WTC11 (cell line): ENCODE measurements at places on chromosomes 5 and 9.

- no peak for DNase-seq
Measured at GRCh38 chr9:21555911-21556310, 73.8 kb upstream of the IFNE start.

GRCh38 chr5:117095346-117096332 is 521.0 kb upstream of the SEMA6A start:
- no peak for DNase-seq

- DNase-seq, result no peak
Measured at GRCh38 chr9:122789256-122790046, 718 bp downstream of the OR5C1 start.

DNA sequence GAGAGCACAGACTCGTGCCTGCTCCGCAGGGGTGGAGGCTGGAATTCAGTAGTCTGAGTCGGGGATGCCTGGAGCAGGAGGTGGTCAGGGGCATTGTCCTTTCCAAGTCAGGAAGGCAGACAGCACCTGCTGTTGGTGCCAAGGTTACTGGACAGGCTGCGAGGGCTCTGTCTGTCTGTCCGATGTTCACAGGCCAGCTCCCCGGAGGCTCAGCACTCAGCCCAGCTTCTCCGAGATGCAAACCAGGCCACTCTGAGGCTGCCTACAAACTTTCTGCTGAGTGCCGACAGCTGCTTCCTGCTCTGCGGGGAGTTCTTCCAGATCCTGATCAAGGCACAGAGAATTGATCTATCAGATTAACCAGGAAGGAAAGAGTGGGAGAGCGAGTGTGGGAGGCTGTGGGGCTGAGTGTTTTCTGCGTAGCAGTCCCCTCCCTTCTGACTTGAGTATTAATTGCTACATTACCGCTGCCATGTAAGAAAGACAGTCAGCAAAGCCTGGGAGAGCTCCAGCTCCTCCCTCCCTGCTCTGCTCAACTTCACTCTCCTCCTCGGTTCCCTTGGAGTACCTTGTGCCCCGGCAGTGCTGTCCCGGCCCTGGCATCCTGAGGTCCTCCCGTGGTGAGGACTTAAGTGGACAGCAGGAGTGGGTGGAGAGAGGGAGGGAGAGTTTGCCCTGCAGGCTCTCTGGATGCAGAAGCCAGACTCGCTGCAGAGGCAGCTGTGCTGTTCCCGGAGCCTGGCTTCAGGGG is 36.0 kb downstream of the KCNMB1 start:
- peak; percentile 59 for DNase-seq

DNA sequence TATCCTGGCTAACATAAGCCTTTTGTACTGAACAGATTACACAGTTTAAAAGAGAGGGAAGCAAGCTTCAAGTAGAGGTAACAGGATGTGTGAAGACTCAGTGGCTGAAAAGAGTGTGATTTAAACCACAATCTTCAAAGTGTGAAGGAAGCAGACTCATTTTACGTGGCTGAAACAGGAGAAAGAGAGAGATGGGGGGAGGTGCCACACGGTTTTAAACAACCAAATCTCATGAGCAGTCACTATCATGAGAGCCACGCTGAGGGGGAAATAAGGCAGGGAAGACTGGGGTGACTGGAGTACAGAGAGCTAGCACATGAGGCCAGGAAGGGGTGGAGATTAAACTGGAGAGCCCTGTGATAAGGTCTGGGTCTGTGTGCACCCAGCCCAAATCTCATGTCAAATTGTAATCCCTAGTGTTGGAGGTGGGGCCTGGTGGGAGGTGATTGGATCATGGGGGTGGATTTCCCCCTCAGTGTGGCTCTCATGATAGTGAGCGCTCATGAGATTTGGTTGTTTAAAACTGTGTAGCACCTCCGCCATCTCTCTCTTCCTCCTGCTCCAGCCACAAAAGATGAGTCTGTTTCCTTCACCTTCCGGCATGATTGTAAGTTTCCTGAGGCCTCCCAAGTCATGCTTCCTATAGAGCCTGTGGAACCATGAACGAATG is 318.6 kb upstream of the CD180 start:
- DNase-seq, result no peak

DNA sequence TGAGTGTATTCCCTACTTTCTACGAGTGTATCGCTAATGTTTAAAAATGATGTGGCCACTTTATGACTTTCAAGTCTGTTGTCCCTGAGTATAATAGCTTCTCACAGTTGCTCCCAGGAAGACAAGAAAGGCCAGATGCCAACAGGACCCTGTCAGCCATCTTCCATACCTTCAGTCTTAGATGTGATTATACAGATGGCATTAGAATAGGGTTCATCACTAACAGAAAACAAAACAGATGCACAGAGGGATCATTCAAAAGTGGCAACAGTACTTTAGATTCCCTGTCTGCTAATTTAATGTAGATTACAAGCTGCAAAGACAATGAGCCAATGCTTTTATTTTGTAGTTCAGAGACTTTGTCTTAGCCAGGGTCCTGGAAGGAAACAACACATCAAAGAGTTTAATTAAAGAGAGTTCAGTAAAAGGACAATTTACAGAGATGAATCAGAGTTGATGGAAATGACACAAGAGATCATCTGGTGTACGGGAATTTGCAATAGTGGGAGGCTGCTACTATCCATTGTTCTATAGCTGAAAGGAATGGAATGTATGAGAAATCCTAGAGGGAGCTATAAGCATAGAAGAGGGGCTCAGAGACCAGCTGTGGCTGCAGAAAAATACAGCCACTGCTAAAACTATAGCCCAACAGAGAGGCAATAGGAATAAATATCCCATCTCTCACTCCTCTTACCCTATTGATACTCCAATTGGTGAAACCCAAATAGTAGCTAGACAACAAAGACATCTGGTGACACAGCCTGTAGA is 393.7 kb upstream of the SMC2 start:
- no peak for DNase-seq

- no peak for DNase-seq
Measured at GRCh38 chr5:137262818-137263217, 236.3 kb downstream of the SPOCK1 start.

DNA sequence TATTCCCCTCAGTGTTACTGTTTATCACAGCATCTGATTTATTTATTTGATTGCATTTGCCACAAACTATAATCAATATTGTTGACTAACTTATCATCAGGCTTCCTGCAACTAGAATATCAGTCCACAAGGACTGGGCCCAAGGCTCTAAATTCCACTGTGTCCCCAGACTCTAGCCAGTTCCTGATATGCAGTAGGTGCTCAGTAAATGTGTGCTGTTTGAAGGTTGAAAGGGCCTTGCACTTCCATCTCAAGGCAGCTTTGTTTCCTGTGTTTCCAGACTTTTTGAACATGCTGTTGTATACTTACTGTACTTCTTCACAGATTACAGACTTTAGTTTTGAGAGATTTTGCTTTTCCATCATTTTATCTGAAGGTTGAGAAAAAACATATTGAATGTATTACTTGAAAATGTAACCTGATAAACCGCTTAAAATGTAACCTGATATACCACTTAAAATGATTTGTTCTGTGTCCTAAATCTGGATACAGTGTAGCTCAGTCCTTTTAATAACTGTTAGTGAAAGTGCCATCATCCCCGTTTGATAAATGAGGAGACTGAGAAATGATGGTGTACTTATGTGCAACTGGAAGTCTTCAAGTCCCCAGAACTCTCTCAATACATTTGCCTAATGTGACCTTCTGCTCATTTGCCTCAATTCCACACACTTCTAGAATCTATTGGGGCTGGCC is 18.7 kb downstream of the KIAA1191 start:
- DNase-seq, result no peak

GRCh38 chr9:3468421-3469205 is 57.2 kb downstream of the RFX3 start:
- DNase-seq, result no peak

DNA sequence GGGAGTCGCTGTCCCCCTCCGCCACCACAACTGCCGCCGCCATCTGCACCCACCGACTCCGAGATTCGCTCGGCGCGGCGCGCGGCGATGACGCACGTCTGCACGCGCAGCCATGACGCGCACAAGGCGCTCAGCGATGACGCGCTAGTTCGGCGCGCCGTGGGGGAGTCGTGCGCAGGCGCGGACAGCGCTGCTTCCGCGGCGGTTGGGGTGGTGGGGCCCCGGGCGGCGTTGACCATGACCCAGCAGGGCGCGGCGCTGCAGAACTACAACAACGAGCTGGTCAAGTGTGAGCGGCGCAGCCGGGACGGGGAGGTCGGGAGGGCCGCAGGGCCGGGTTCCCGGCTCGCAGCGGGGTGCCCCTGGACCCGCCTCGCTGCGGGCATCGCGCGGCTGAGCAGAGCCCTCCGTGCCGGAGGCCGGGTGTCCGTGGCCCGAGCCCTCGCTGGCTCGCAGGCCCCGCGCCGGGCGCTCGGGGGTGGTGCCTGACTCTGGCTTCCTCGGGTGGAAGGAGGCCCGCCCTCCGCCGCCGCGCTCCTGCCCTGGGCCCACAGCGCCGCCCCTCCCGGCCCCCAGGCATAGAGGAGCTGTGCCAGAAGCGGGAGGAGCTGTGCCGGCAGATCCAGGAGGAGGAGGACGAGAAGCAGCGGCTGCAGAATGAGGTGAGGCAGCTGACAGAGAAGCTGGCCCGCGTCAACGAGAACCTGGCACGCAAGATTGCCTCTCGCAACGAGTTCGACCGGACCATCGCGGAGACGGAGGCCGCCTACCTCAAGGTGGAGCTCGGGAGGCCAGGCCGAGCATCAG is at the start of the genes ANAPC2 and SSNA1:
Gene ANAPC2 (minus strand): TSS at position 71 of the 807 bp plus-strand sequence. CDS start 28 bp downstream, at position 43.
Gene SSNA1 (plus strand): TSS at position 187 of the 807 bp plus-strand sequence. CDS start 51 bp downstream, at position 238.
- DNase-seq, result peak; percentile 92

- DNase-seq, result no peak
Measured at GRCh38 chr5:159096924-159097783, 2.6 kb downstream of the EBF1 start.

- no peak for DNase-seq
Measured at GRCh38 chr9:135035781-135036760, 51.4 kb upstream of the OLFM1 start.

- DNase-seq, result no peak
Measured at GRCh38 chr9:97819735-97820134, 33.3 kb upstream of the FOXE1 start.

- no peak for DNase-seq
Measured at GRCh38 chr9:26159575-26160392, 481.5 kb upstream of the TUSC1 start.

GRCh38 chr5:128632264-128632663 is 94.2 kb upstream of the FBN2 start:
- no peak for DNase-seq

GRCh38 chr9:37652261-37652660 is 1.5 kb downstream of the FRMPD1 start:
- no peak for DNase-seq

DNA sequence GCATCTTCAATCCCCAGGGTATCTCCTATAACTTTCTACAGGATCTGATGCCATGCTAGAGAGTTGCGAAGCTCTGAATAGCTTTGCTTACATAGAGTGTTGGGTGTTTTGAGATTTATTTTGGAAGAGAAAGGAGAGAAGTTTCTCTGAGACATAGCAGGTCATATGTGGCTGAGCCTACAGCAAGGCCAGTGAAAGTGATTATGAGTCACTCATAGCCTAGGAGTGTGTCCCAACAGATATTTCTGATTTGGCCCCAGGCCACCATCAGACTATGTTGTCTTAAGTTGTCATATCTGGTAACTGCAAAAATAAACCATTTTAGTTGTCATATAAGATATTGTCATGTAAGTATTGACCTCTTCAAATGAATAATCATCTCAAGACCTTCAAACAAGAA is 132.0 kb upstream of the RAI14 start:
- DNase-seq, result no peak

- peak; percentile 15 for DNase-seq
Measured at GRCh38 chr9:81083067-81083466, 606.3 kb downstream of the TLE1 start.

- no peak for DNase-seq
Measured at GRCh38 chr5:17436350-17436749, 61.7 kb upstream of the TAF11L2 start.

- DNase-seq, result no peak
Measured at GRCh38 chr5:77629509-77630113, 8.9 kb downstream of the OTP start.

DNA sequence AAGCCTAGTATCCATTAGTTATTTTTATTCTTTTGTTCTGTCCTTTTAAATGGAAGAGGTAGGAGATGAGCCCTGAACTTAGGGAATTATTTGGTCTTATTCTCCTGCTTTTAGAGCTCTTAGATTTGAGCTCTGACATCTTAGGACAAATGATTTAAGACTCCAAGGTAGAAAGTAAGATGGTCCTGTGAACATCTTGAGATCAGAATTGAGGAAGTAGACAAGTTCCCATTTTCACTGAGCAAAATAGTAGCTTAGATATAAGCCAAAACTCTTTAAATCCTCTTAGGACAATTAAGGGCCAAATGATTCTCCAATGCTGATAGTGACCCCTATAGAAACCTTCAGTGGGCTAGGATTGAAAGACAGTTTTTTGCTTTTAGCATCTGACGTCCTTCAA is 53.0 kb upstream of the RUSC2 start:
- DNase-seq, result no peak

- DNase-seq, result peak; percentile 93
Measured at GRCh38 chr9:37464426-37465248, 613 bp downstream of the ZBTB5 start.

DNA sequence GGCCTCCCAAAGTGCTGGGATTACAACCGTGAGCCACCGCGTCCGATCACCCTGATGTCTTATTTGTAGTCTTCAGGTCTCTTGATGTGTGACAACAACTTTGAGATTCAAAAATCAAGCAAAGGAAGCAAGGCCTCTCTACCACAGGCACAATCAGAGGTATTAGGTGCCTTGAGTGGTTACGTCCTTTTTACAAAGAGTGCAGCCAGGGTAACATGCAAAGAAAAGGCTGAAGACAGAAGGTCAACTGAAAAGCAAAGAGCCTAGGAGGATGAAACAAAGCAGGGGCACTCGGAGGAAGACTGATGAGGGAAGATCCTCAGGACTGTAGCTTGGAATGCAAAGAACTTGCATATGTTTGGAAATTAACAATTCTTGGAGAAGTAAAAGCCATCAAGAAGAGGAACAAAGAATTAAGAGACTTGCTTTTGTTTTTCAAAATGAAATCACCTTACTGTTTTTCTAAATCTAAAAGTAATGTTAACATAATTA is 362.1 kb downstream of the EBF1 start:
- no peak for DNase-seq
